ENCODE measurements at places on chromosomes 6 and 20.

GRCh38 chr6:89471287-89471867, 38.4 kb downstream of the ANKRD6 start:
- no peak for DNase-seq

DNA sequence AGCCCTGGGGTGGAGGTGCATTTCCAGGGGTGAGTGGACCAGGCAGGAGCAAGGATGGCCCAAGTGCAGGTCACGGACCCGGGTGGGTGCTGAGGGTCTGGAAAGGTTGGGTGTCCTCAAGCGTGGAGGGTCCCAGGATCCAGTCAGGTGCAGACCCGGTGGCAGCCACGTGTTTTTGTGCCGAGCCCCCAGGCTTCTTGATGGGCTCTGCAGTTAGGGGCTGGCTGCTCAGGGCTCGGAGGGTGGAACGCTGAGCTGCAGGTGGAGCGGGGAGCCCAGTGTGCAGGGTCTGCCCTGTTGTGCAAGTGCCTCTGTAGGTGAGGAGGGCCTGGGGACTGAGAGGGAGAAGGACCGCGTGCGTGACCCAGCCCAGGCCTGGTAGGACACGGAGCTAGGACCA, 70.9 kb upstream of the HLA-E start:
- DNase-seq: no peak

GRCh38 chr6:159042003-159042825, 2.6 kb downstream of the TAGAP start:
- DNase-seq: peak; percentile 48

- DNase-seq: no peak
These were observed 242.3 kb upstream of the SUPT3H start for GRCh38 chr6:45619994-45620471.

DNA sequence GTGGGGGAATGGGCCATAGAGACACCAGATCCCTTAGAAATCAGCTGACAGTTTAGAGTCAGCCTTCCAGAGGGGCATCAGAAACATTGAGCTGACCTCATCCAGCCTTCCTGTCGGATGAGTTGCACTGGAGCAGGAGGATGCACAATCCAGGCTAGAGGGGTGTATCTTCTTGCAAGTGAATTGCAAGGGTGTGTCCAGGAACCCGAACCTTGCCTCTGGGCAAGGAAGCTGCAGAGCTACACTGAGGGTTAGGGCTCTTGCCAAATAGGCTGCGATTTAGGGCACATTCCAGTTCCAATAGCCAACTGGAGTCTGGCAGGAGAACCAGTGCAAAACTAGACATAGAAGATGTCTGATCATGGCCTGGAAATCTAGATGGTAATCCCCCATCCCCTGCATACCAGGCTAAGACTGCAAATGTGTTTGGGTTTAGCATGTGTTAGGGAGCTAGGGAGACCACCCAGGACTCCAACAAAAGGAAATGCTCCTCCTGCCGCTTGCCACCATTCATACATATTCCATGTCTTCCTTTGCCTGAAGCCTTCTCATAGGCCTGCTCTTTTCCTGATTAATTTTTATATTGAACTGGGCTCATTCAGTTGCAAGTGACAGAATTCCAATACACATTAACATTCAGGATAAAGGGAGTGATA, 6.3 kb upstream of the UTRN start:
- DNase-seq: no peak

- DNase-seq: no peak
These were observed 81.8 kb upstream of the GPR6 start for GRCh38 chr6:109896341-109896740.

- no peak for DNase-seq
These were observed 20.2 kb upstream of the PAQR8 start for GRCh38 chr6:52341561-52342260.

GRCh38 chr6:124961777-124962638, at the start of gene RNF217:
Gene RNF217 (plus strand): TSS chr6:124962437. CDS start chr6:124962545, 108 bp downstream.
- DNase-seq: no peak

DNA sequence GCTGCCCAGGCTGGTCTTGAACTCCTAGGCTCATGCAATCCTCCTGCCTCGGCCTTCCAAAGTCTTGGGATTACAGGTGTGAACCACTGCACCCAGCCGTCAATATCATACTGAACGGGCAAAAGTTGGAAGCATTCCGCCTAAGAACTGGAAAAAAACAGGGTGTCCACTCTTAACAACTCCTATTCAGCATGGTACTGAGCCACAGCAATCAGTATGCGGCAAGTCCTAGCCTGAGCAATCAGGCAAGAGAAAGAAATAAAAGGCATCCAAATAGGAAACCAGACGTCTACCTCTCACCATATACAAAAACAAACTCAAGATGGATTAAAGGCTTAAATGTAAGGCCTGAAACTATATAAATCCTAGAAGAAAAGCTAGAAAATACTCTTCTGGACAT, 83.1 kb downstream of the FKBP5 start:
- no peak for DNase-seq

DNA sequence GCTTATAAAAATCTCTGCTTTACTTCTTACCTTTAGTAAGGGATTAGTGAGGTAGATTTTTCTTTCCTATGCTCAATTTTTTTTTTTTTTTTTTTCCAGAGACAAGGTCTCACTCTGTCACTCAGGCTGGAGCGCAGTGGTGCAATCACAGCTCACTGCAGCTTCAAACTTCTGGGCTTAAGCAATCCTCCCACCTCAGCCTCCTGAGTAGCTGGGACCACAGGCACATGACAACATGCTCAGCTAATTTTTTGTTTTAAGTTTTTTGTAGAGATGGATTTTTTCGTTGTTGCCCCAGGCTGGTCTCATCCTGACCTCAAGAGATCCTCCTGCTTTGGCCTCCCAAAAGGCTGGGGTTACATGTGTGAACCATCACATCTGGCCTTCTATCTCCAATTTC, 58.9 kb upstream of the RREB1 start:
- DNase-seq: no peak

DNA sequence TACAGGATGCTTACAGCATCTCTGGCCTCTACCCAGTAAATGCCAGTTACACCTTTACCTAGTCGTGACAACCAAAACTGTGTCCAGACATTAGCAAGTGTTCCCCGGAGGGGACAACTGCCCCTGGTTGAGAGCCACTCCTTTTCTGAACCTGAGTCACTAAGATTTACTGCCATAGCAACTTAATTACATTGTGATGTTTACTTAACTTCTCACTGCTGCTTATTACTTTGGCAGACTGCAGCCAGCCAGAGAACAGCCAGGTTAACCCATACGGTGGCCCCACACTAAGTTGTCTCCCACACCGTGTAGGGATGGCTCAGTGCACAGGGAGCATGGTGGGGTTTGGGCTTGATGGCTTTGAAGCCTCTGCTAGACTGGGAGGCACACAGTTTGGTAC, 204.7 kb upstream of the SULF2 start:
- no peak for DNase-seq

DNA sequence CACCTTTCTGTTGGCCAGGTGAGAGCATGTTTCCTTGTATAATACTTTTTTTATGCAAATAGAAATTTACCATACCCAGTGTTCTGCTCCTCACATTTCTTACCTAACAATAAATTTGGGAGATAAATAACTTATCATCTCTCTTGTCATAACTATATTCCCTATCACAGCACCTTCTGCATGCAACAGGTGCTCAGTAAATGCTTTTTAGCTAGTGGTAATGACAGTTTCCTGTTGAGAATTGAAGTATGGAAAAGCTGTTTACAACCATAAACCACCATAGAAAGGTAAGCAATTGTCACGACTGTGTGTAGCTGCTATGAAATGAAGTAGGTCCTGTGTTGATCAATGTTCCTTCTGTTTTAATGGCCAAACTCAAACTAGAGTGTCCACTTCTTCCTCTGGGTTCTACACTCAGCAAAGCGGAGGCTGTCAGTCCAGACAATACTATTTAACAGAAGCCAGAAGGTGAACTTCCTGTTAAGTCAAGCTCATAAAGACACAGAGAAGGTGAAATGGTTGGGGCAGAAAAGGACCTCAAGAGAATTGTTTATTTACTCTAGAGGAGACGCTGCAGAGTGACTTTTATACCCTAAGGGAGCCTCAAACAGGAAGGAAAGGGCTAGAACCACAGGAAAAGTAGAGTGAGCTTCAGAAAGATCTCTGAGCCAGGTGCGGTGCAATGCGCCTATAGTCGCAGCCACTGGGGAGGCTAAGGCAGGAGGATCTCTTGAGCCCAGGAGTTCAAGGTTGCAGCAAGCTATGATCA, 84.0 kb upstream of the SLC22A16 start:
- DNase-seq: no peak

DNA sequence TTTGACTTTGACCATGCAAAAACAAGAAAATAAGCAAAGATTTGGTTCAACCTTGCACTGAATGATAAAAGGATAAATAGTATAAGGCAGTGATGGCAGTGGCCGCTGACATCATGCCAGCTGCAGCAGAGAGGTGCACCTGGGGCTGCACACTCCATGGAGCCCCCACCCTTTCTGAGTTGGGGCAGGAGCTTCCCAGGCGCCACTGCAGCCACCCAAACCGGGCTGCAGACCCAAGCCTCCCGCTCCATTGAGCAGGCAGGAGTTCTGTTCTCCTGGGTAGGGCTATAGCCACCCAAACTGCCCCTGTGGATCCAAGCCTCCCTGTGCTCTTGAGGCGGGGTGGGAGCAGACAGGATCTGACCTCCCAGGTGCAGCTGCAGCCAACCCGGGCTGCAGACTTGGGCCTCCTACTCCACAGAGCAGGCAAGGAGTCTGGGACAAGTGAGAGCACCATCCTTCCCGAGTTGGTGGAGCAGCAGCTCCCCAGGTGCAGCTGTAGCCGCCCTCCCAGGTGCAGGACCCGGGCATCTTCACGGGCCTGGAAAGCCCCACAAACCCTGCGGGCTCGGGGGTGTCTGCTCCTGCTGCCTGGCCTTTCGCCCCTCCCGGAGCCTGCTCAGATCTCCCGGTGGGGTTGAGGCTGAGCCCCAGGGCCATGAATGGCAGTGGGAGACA, 537.9 kb downstream of the TENT5A start:
- DNase-seq: no peak

- no peak for DNase-seq
These were observed 505.4 kb upstream of the CITED2 start for GRCh38 chr6:139879823-139880356.

GRCh38 chr6:135951169-135951568, 99.7 kb downstream of the PDE7B start:
- DNase-seq: no peak

DNA sequence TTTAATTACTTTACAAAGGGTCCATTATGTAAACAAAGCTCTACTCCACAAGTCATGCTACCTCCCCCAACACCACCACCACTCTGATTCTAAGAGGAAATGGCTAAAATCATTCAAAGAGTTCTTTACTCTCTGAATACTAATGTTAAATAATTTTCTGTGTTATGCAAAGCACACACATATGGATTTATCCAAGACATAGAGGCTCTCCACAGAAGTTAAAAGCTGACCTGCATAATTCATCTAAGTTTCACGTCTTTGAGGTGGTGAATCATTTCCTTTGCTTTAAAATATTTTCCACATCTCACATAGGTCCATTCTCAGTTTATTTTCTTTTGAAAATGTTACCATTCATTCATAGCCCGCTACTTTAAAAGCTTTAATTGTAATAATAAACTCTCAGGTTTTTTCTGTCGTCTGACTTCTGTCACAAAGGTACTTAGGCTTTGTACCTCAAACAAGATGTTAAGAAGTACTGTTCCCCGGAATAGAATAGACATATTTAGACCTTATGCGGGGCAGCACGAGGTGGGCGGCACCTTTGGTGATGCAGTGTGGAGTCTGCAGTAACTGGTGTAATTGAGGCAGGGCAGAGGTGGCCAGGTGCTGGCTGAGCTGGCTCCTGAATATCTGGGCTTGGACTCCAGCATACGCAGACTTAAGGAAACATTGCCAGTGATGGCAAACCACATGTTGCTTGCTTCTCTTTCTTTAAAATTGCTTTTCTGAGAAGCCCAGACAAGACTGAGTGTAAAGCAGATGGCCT, 55.8 kb downstream of the KIF6 start:
- DNase-seq: no peak

- no peak for DNase-seq
These were observed 70.9 kb downstream of the B4GALT5 start for GRCh38 chr20:49642816-49643215.

DNA sequence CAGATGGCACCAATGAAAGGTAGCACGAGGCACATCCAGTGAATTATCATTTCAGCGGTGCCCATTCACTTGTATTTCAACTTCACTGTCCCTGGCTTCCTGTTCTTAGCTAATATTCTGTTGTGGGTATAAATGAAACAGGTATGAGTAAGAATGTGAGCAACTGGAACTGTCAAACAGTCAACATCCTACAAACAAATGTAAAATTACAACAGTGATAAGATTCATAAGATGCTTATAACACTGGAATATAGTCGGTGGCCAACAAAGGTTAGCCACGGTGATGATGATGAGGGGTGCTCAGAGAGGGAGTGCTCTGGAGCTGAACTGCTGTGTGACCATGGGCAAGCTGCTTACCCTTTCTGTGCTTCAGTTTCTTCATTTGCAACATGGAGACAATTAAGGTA, 74.9 kb upstream of the TOX2 start:
- DNase-seq: no peak

DNA sequence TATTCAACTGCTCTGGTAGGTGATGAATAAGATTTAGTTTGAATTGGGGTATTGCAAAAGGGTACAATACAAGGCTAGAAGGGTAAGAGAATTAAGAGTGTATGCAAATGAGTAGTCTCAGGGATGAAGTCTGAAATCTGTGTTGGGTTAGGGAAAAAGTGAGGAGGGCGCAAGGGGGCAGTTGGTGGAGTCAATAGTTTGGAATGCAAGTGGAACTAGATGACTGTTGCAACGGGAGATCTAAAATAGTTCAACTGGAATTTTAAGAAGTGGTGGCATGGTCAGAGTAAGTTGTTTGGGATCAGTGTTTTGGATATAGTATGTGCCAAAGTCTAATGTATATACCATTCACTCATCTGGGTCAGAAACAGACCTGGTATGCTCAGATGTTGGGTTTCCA, 329.6 kb downstream of the GJA1 start:
- no peak for DNase-seq

DNA sequence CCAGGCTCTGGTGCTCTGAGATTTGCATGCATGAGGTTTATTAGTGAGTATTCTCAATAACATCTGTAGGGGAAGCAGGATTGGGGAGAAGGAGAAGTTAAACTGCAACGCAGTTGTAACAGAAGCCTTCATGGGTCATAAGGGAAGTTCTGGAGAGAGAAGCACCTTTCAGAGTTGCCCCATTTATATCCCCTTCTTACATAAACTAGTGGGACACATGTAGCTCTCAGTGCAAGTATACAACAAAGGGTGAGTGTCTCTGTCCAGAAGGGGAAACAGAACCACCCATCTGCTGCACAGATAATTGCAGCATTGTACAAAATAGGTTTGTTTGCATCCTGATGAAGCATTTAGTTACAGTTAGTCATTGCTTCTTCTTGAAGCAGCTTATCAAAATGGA, 4.3 kb upstream of the ADGB start:
- DNase-seq: no peak

DNA sequence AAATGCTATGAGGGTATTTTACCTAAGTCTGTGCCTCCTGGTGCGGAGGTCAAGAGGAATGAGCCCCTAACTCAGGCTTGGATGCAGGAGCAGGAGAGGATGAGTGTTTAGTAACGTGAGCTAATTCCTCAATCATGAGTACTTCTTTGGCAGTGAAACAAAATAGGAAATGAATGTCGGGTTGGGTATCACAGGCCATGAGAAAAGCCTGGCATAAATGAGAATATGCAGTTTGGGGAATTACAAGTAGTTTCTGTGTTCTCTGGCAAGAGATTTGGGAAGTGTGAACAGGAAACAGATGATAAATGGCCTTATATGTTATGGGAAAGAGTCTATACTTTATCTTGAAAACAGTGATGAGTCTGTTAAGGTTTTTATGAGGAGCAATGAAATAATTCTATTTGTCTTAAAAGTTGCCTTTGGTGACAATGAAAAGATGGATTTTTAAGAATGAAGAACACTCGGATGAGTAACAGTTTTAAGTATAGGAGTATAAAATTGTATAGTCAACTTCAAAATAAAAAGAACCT, 59.0 kb upstream of the RNF146 start:
- DNase-seq: no peak

- no peak for DNase-seq
These were observed 82.6 kb upstream of the BMP5 start for GRCh38 chr6:55957961-55958422.
